ENCODE measurements at places on chromosomes 3 and 15. TPM values are rescaled to one million over a fixed set of nuclear protein-coding genes. Genes with fewer than 3 reads are reported as not detected.

- H3K27ac ChIP-seq, result no peak overlapping the region
- no peaks in the 10 kb centered on the region for H3K4me1 ChIP-seq
Measured at GRCh38 chr3:122928396-122929187, 99.0 kb downstream of the SEMA5B start.

GRIP2 gene
- total RNA-seq, result not detected

GRCh38 chr3:12706504-12707253 lies 42.8 kb upstream of the RAF1 start:
- H3K4me3 ChIP-seq, result no peak overlapping the region
- no peaks in the 10 kb centered on the region for H3K27me3 ChIP-seq
- peak; percentile 43 for DNase-seq
- no peaks in the 10 kb centered on the region for H3K36me3 ChIP-seq

- H3K4me3 ChIP-seq, result no peak overlapping the region
- H3K27me3 ChIP-seq, result no peaks in the 10 kb centered on the region
- no peak overlapping the region for H3K27ac ChIP-seq
- H3K36me3 ChIP-seq, result peaks cover 50% of the 10 kb centered on the region
- no peak for DNase-seq
Measured at GRCh38 chr15:75928680-75929608, 25.3 kb downstream of the FBXO22 start.
